Activated CD4-positive, alpha-beta T cell treated with anti-CD3 and anti-CD28 coated beads, Interleukin-2, amount 50 U/mL, for 1 hour (primary cell): ENCODE measurements at places on chromosomes 12 and 14.

GRCh38 chr12:75315518-75315917 is 14.6 kb downstream of the CAPS2 start:
- DNase-seq, result no peak

- no peak for DNase-seq
Observed at GRCh38 chr12:59736786-59737185, 141.0 kb downstream of the SLC16A7 start.

DNA sequence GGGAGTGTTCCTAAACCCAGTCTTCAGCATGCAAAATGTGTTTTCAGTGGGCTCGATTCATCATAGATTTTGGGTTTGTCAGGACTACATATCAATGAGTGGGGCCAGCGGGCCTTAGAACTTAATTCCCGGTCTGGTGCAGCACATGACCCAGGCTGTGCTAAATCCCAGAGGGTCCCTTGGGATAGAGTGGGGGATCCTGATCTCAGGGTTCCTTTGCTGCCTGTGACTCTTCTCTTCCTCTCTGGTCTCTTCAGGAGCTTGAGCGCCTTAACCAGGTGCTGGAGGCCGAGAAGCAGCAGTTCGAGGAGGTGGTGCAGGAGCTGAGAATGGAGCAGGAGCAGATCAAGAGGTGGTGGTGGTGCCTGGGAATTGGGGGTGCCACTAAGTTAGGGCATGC is 37.5 kb downstream of the PLEKHD1 start:
- DNase-seq, result no peak

GRCh38 chr12:46445093-46445492 is 72.5 kb upstream of the SLC38A2 start:
- DNase-seq, result no peak

- DNase-seq, result no peak
Observed at GRCh38 chr14:56995010-56995409, 184.7 kb upstream of the OTX2 start.

GRCh38 chr14:23646648-23647549 is 10.7 kb downstream of the DHRS2 start:
- no peak for DNase-seq

GRCh38 chr12:62792236-62792870 is 142.6 kb downstream of the PPM1H start:
- DNase-seq, result no peak

DNA sequence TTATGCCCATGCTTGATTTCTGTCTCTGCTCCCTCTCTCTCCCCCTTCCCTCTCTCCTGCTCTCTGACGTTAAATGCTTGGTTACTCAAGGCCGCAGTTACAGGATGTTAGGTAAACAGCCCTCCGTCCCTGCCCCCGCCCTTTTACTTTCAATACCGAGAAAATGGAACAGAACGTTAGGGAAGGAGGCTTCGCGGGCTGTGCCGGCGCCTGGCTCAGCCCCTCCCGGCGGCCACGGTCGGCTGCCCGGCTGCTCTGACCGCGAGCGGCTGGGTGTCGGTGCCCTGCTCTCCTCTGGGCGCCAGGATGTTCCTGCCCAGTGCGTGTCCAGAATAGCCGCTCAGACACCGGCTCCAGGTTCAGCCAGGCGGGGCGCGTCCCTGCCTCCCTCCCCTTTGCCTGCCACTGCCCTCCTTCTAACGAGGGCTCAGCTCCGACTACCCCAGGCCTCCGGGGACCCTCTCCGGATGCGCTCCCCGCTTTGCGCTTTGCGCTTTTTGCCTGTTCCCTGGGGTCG is 166.1 kb downstream of the ADCK1 start:
- DNase-seq, result no peak

DNA sequence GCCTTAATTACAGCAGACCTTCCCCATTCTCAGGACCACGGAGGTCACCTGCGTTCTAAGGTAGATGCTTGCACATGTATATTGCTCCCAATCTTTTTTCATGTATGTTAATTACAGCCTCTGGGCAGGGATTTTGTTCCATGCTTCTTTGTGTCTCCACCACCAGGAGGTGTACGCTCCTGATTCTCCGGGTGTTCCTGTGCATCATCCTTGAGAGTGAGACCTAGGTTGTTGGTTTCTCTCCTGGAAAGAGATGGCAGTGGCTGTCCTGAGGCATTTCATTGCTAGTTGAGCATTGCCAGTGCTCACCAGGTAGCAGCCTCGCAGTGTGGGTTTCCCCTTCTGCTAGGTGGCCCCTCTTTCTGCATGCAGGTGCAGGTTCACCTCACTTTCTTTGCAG is 52.8 kb downstream of the KCNK13 start:
- no peak for DNase-seq

DNA sequence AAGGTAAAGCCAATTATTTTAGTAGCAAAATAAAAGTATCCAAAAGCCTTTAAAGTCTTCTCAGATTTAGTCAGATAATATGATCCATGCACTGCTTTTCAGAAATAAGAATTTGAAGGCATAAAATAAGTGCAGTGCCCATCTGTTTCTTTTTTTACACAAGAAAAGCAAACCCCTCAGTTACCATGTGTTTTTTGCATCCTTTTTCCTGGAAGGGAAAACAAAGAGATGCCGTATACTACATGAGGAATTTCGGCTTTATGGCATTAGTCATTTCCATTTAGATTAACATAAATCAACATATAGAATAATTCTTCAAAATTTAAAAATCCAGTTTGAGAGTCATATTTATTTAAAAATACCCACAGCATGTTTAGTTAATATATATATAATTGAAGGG is 70.0 kb upstream of the GNPNAT1 start:
- no peak for DNase-seq

DNA sequence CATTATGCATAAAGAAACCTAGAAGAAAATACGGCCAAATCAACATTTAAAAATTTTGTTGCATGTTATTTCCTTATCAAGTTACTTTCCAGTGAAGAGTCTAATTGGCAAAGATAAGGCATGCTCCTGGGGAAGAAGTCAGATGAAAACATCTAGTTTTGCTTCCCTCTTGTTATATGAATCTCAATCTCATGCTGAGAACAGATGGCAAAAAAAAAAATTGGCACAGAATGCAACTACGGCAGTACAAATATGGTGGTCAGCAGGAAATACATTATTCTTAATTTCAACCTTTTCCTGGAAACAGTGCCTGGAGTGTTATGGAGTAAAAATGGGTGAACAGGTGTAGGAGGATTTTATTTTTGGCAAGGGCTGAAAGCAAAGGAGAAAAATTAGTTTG is 32.8 kb downstream of the HECTD4 start:
- no peak for DNase-seq

- no peak for DNase-seq
Observed at GRCh38 chr12:76407710-76408109, 59.5 kb upstream of the BBS10 start.

DNA sequence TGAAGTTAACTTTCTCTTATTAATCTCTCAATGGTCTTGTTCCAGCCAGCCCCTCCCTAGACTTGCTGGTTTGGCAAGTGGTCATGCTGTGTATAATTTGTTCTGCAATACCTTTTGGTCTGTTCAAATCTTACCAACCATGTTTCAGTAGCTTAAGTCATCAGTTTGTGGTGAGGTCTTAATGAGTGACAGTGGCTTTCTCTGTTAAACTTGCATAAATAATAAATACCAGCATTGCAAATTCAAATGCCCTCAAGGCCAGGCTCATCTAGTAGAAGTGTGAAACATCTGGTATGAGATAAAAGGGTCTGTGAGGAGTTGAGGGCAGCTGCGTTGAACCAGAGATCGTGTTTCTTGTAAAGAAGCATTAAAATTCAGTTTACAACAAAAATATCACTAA is 319.5 kb downstream of the TMEM117 start:
- no peak for DNase-seq

GRCh38 chr12:1794440-1795090 is 25.8 kb upstream of the LRTM2 start:
- DNase-seq, result no peak

GRCh38 chr14:99163446-99163845 is 108.6 kb downstream of the BCL11B start:
- DNase-seq, result no peak

DNA sequence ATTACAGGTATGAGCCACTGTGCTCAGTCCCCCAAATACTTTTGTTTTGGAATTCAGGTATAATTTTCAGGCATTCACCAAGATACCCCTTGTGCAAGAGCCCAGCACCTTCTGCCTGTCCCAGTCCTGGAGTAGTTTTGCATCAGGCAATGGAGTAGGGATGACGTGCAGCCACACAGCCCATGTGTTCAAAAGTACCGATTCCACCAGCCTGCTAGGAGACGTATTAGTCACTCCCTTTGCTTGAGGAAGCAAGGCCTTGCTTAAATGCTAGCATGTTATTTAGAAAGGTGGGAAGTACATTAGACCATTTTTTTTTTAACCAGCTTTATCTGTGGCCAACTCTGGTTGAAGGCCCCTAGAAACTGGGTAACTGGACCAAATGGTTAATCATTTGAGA is 15.0 kb upstream of the GALNT16 start:
- no peak for DNase-seq

GRCh38 chr14:30337456-30337855 is 221.5 kb upstream of the G2E3 start:
- no peak for DNase-seq

DNA sequence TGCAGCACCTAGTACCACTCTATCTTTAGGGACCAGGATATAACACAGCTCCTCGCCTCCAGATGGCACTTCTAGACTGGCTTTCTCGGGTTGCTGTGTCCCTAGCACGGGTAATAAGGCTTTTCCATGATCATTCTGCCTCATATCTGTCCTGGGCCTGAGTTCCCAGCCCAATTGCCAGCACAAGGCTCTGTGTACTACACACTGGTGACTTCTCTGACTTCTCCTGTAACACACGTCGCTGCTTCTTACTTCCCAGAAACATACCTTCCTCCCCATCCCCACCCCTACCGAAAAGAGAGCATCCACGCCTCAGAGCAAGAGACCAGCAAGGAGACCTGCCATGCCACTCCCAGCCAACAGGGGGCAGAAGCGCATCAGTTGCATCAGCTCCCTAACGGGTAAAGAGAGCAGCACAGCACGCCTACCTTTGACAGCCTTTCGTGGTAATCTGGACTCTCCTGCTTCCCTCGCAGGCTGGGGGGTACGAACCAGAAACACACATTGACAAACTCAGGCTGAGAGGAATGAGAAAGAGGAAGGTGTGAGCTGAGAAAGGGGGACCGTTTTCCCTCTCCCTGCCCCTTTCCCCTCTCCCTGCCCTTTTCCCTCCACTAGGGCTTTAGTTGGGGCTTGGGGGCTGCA is 21.2 kb upstream of the ZNF740 start:
- DNase-seq, result peak; percentile 91

DNA sequence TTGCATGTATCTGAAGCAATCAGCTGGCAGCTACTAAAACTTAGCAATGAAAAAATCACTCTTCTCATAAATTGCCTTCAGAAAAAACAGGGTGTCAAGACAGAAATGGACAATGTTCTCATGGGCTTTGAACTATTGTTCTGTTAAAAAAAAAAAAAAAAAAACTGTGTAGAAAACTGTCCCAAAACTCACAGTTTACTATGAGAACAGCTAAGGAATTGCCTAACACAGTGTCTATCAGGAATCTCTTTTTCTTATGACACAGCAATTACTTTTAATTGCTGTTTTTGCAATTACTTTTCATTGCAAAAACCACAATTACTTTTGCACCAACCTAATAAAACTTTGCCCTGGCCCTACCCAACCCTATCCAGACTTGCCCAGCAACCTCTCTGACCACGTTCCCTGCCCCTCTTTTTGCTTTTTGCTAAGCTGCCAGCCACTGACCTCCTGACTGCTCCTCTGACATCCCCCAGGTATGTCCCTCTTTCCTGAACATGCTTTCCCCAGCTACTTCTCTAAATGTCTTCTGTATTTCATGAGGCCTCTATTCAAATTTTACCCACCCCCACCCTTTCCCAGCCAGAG is 68.0 kb upstream of the SLCO1C1 start:
- no peak for DNase-seq

GRCh38 chr12:30928356-30929244 is 2.1 kb downstream of the TSPAN11 start:
- DNase-seq, result no peak

GRCh38 chr12:26205941-26206340 is 10.6 kb downstream of the SSPN start:
- no peak for DNase-seq

GRCh38 chr14:93686268-93686667 is 102.0 kb downstream of the PRIMA1 start:
- no peak for DNase-seq

- DNase-seq, result no peak
Observed at GRCh38 chr14:90175631-90176030, 80.7 kb upstream of the PSMC1 start.

DNA sequence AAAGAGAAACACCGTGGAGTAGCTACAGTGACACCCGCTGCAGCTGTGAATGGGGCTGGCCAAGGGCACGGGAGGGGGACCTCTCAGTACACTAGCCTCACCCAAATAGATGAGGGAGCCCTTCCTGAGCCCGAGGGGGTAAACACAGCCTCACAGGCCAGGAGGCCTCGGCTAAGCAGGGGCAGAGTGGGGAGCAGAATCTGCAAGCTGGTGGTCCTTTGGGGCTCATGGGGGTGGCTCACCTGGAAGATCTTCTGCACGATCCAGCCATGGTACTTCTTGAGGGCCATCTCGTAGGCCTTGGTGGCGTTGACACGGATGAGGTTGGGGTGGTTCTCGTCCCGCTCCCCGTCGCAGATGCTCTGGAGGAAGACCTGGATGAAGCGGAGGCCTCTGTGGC is 22.2 kb upstream of the TRPV4 start:
- no peak for DNase-seq

DNA sequence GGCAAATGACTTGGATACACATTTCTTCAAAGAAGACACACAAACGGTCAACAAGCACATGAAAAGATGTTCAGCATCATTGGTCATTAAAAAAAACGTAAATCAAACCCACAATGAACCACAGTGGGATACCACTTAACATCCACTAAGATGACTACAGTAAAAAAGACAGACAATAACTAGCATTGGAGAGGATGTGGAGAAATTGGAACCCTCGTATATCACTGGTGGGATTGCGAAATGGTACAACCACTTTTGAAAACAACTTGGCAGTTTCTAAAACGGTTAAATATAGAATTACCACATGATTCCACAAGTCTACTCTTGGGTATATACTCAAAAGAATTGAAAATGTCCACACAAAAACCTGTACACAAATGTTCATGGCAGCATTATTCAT is 25.2 kb upstream of the PPFIBP1 start:
- no peak for DNase-seq

GRCh38 chr12:105955976-105956375 is 182.8 kb downstream of the NUAK1 start:
- no peak for DNase-seq

GRCh38 chr14:33563191-33563900 is 387.5 kb downstream of the EGLN3 start:
- no peak for DNase-seq

DNA sequence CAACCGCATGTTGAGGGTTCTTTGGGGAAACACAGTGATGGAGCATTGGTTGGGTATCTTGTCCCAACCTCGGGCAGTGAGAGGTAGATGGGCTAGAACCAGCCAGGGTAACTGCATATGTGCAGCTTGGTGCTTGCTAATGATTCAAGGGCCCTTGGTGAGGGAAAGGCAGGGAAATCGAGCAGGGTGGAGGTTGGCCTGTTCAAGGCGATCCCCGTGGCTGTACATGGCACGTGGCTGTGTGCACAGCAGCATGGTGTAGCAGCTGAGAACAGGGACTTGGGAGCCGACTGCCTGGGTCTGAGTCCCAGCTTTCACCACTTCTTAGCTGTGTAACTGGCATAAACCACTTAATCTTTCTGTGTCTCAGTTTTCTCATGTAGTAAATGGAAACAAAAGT is 45.5 kb upstream of the OAS1 start:
- DNase-seq, result no peak

- no peak for DNase-seq
Observed at GRCh38 chr12:96710127-96710745, 196.8 kb upstream of the NEDD1 start.

GRCh38 chr14:95003099-95003960 is 154.0 kb downstream of the DICER1 start:
- no peak for DNase-seq

GRCh38 chr14:104150136-104151025 is 12.0 kb downstream of the KIF26A start:
- no peak for DNase-seq
